GM13977 (cell line): ENCODE measurements at places on chromosomes 2 and 18.

DNA sequence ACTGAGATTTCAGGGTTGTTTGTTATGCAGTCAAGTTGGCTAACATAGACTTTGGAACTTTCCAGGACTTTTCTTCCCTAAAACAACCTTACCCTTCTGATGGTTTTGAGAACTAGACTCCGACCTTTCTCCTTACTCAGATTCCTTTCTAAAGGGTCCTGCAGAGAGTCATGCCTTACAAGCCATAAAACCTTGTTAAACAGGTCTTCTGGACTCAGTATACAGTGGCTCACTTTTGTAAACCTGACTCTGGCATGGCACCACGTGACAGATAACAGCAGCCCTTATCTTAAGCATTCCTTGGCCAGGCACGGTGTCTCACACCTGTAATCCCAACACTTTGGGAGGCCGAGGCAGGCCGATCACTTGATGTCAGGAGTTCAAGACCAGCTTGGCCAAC is 253.2 kb upstream of the RAB6C start:
- no peak for DNase-seq

GRCh38 chr2:181738563-181738962 is 58.2 kb upstream of the NEUROD1 start:
- DNase-seq: no peak

DNA sequence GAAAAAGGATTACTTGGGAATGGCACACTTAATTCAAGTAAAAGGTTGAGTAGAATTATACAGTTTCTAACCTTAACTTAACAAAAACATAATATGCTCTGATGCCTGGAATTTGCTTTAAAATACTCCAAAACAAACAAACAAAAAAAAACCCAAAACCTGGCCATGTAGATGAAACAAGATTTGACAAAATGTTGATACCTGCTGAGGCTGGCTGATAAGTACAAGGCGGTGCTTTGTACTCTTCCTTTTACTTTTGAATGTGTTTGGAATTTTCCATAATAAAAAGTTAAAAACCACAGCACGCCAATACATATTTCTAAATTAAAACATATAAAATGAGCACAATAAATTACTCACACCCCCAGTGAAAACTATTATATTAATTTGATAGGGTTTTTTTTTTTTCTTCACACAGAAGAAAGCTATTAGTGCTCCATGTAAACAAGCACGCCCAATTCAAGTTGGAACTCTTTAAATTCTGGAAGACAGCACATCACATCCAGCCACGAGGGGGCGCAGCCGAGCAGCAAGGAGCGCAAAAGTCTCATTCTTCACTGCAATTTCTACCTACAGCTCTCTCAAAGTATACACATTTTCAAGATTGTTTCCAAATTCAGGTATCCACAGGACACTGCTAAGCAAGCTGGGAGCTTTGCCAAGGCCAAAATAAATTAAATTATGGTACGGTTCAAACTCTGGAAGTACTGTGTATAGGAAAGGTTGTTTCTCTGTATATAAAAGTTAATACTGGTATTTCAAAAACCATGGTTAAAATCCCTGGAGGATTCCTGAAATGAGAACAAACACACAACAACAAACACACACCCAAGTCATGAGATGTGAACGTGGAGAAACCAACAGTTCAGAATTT is 7.5 kb downstream of the SERTAD2 start:
- DNase-seq: no peak

GRCh38 chr2:46564811-46565241 is 85.5 kb downstream of the TMEM247 start:
- no peak for DNase-seq

DNA sequence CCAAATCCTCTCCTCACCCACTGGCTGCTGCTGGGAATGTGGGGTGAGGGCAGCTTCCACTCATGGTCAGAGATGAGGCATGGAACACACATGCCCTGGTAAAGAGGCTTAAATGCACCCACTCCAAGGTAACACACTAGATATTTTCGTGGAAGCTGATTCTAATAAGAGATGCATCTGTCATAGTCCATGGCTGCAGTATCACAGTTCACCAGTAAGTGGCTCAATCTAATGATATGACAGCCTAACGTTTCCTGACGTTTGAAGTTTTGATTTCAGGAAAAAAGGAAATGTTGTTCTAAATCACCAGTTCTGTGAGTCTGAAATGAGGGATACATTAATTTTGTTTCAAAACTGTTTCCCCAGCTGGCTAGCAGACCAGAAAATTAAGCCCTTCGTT is 38.2 kb downstream of the LCT start:
- DNase-seq: no peak

GRCh38 chr2:72917138-72917876 is at the start of gene EMX1:
Gene EMX1 (plus strand): TSS chr2:72917519. CDS start chr2:72917853, 334 bp downstream.
- DNase-seq: peak; percentile 94

DNA sequence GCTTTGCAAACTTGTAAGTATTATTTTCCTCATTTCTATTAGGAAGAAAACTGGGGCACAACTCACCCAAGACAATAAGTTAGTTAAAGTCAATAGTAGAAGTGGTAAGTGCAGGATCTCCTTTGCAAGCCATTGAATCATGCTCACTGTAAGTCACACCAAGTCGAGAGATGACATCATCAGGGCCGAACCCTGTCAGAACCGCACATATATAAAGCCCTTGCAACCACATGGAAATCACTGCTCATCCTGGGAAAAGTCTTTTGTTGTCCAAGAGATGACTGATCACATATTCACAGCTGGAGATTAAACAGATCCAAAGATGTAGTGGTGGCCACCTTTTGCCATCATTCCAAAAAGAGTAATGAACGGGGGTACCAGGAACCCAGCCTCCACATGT is 484.8 kb upstream of the ID2 start:
- DNase-seq: no peak

- DNase-seq: no peak
These were observed 37.9 kb downstream of the NCK2 start for GRCh38 chr2:105782646-105783045.

DNA sequence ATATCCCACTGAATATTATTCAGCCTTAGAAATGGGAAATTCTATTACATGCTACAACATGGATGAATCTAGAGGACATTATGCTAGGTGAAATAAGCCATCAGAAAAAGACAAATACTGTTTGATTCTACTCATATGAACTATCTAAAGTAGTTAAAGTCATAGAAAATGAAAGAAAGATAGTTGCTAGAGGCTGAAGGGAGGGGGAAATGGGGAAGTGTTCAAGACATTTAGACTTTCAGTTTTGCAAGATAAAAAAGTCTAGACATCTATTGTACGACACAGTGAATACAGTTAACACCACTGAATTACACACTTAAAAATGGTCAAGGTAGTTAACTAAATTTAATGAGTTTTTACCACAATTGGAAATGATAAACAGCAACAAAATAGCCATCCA is 835.9 kb upstream of the CHAC2 start:
- no peak for DNase-seq

DNA sequence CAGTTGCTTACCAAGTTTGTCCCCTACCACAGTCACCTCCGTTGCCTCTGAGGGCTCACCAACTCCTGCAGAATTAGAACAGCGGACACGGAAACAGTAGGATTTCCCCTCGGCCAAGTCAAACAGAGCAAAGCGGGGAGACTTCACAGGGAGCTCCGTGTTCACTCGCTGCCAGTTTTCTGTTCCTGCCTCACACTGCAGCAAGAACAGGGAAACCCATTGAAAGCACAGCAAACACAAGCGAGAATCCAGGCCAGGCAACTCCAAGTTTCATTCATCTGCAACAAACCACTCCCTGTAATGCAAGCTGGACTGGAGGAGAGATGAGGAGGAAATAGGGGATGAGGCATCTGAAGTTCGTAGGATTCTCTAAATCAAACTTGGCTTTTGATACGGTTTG is 84.2 kb downstream of the MYOM1 start:
- no peak for DNase-seq

GRCh38 chr2:186717320-186718007 is 23.6 kb downstream of the FAM171B start:
- DNase-seq: no peak

GRCh38 chr2:145587922-145588321 is 1068.0 kb upstream of the ZEB2 start:
- DNase-seq: no peak

GRCh38 chr18:58279504-58280175 is 235.6 kb downstream of the NEDD4L start:
- no peak for DNase-seq

DNA sequence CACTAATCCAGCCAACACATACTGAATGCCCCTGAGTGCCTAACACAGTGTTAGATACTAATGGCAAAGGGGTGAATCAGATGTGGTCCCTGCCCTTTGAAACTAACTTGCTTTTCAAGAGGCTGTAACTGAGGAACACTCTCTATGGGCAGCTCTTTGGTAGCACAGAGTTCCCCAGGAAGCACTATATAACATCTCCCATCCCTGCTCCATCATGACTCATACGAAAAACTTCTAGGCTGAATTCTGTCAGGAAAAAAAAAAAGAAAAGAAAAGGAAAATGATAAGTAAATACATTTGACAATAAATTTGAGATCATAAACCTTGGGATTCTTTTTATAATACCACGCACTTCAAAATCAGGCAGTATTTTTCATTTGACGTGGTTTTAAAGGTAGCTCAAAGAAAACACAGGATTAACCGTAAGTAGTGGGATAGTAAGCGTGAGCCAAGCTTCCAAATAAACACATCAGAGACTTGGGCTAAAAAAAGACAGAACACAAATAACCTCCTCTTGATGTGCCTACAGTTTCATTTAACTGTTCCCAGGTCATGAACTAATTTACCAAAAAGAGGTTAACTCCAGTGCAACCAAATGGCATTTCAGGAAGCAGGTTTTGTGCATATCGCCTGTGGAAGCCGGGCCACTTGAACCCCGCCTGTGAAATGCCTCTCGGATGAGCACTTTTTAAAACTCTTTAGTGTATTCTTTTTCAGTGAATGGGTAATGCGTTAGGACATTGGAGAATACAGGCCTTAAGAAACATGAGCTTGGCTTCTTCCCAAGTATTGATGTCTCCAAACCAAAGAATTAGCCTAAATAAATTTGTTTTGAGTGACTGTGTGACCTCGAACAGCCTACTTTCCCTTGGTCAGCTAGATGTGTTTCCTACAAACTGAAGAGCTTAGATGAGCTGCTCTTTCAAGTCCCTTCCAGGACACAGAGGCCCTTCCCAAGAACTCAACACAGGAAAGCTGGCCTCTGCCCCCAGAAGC is 42.0 kb downstream of the RDH14 start:
- no peak for DNase-seq

GRCh38 chr2:38180754-38181153 is 104.8 kb upstream of the CYP1B1 start:
- DNase-seq: no peak

DNA sequence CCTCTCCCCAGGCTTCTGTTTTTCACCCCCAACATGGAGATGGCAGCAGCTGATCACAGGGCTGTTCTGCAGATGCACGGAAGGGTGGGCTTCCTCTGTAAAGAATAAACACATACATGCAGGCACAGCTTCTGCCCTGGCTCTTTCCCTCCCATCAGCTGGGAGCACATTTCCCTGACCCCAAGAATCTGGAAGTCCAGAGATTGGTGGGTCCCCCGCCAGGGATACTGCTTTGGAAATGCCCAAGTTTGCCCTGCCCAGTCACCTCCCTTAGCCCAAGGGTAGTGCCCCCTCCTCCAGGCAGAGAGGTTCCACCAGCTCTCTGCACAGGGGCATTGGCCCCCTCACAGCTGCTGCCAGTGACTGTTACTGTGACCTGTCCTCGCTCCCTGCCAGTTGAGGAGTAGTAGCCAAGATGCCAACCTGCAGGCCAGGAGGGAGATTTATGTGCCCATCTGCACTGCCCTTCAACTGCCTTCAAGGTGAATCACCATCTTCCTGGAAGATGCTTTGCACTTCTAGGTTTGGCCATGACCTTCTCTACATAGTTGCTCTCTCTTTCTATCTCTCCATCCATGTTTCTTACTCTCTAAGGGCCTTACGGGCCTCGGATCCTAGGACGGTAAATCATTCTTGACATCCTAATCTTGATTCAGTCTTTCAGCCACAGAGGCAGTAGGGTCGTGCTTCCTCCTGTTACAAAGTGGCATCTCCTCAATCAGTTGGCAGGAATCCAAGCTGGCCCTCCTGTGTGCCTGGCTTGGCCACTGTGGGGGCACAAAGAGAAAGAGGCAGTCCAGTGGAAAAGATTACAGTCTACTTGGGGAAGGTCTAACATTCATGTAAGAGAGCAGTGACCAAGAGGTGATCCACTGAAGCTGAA is 121.8 kb downstream of the CTIF start:
- DNase-seq: no peak

DNA sequence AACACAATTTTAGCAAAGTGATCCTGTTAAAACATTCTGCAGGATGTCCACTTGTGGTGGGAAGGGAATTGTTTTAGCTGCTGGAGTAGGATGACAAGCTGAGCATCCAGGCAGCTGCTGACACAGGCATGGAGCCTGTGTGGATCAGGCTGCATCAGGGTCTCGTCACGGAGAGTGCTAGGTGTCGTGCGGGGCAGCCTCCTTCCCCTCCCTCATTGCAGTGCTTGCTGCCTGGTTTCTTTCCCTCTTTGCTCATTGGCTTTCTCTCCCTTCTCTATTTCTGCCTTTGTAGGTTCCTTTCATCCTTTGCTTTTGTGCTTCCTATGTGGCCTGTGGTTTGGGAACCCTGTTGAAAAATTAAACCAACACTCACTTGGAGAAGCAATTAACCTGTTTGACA is 172.9 kb downstream of the TPGS2 start:
- DNase-seq: no peak

GRCh38 chr2:192267484-192267883 is 72.8 kb upstream of the TMEFF2 start:
- no peak for DNase-seq

GRCh38 chr2:66469214-66469902 is 34.4 kb downstream of the MEIS1 start:
- no peak for DNase-seq

DNA sequence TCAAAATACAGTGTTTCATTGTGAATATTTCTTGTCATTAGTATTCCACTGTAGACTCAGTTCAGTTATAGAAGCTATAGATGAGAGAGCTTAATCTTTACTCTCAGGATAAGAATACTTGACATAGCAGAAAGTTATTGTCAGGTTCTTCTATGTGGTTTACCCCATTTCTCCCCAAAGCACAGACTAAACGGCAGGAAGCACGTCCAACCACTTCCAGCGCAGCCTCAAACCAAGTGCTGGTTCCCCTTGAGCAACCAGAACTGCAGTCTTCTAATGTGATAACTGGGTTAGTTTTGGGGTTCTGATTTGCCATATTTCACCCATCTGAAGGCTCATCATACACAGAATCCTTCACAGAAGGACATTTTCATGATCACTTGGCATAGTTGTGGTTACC is 324.7 kb downstream of the SLC8A1 start:
- no peak for DNase-seq

GRCh38 chr18:63928331-63928730 is 20.6 kb downstream of the SERPINB10 start:
- DNase-seq: no peak
